ENCODE measurements at places on chromosomes 5 and 9.

DNA sequence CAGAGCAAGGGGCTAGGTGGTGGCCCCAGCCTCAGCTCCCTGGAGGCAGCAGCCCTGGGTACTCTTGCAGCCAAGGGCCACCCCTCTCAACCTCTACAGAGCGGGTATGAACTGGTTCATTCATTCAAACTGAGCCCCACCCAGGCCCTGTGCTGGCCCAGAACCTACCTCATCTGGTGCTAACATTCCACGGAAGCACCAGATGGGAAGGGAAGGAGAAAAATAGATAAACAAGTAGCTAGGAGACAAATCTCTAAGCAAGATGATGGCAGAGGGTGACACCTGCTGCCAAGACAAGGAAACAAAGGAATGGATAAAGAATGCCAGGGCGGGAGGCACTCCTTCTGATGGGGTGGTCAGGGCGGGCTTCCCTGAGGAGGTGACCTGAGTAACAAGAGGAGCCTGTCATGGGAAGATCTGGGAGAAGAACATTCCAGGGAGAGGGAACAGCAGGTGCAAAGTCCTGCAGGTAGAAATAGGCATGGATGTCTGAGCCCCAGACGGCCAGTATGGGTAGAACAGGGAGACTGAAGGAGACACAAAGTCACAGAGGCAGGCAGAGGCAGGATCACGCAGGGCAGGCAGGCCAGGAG lies 6.1 kb downstream of the ST6GALNAC4 start:
- peak; percentile 50 for DNase-seq

- no peak for DNase-seq
These were observed 67.5 kb downstream of the C7 start for GRCh38 chr5:40976836-40977235.

- no peak for DNase-seq
These were observed 7.0 kb downstream of the NOXA1 start for GRCh38 chr9:137429974-137430722.

DNA sequence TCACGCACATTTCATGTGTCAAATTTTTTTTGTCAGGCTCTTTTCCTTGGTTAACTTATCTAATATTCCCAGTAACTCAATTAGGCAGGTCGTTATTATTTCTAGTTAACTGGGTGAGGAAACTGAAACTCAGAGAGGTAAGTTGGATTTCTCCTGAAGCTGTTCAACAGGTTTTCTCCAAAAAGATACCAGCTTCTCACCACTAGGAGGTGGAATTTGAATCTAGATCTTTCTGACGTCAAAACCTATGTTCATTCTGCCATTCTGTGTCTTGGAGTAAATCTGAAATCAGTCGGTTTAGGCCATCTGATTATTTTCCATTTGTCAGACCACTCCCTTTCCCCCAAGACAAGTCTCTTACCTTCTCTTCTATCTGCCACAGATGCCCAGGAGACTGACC lies 572.9 kb downstream of the ACTL7B start:
- DNase-seq, result peak; percentile 32

GRCh38 chr5:142611154-142611553 lies 74.7 kb downstream of the FGF1 start:
- peak; percentile 77 for DNase-seq

- DNase-seq, result no peak
These were observed 97.0 kb downstream of the PCDH1 start for GRCh38 chr5:141780952-141781781.

- peak; percentile 17 for DNase-seq
These were observed 252.1 kb downstream of the SMARCA2 start for GRCh38 chr9:2267181-2267745.

- no peak for DNase-seq
These were observed 86.2 kb upstream of the MYO10 start for GRCh38 chr5:17022296-17022695.

GRCh38 chr9:13555516-13555915 lies 276.0 kb upstream of the MPDZ start:
- no peak for DNase-seq

- no peak for DNase-seq
These were observed 144.3 kb downstream of the CDH12 start for GRCh38 chr5:22708770-22709328.

DNA sequence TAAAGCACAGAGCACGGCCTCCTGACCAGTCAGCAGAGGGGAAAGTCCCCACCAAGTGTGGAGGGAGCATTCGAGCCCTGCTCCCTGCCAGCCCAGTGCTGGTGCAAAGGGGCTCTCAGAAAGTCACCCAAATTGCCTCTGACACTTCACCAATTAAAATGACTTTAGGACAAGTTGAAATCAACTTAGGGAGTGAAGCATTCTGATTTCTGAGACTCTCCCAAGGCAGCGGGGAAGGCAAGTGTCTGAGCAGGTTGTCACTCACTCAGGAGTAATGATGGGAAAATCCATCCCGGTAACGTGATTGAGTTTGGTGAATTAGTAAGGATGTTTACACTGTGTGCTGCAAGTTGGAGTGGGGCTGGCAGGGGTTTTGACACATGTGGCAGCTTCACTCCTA lies 73.7 kb downstream of the PCDH1 start:
- no peak for DNase-seq

Data from cardiac fibroblast (primary cell).